ENCODE measurements at places on chromosomes 4 and X.

DNA sequence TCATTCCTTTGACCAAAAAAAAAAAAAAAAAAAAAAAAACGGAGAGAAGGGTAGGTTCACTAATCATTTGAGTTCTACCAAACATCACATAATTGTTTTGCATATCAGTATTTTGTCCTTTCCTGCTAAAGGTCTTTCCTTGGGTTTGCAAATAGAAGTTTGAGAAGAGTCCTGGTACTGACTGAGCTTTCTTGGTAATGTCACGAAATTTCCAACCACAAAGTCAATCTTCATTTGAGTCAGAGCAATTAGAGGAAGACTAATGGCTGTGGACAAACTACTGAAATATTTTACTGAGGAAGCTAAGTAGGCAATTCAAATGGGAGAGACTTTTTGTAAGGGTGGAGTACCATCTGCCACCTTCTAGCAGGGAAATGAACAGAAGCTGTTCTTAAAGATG is 21.7 kb upstream of the CD40LG start:
- DNase-seq = no peak

DNA sequence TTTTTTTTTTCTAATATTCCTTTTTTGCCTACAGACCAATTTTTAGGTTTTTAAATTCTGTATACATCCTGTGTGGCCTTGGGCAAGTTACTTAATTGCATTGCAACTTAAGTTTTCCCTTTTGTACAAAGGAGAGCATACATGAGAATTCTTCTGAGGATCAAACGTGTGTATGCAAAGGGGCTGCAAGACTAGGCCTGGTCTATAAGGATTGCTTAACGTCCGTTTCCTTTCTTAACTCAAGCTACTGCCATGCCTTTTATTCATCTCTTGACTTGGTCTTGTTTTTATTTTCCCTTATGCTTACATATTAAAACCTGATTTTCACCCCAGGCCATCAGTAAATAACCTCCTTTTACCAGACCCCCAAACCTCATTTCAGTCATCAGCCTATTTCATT is 13.6 kb downstream of the RBPJ start:
- no peak for DNase-seq

DNA sequence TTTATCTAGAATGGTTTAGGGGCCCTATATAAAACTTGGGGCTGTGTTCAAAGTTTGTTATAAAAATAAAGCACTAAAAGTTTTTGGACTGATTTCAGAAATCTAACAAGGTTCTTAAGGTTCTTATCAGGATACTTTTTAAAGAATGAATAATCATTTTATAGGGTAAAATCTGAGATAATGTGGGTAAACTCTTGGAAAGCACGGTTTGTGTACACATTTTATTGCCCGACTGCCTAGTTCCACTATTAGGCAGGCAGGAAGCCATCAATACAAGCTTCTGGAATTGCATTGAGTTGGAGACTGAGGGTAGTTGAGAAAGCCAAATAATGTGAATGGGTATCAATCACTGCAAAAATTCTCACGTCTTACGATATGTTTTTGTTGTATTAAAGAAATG is 331.0 kb upstream of the PITX2 start:
- no peak for DNase-seq

DNA sequence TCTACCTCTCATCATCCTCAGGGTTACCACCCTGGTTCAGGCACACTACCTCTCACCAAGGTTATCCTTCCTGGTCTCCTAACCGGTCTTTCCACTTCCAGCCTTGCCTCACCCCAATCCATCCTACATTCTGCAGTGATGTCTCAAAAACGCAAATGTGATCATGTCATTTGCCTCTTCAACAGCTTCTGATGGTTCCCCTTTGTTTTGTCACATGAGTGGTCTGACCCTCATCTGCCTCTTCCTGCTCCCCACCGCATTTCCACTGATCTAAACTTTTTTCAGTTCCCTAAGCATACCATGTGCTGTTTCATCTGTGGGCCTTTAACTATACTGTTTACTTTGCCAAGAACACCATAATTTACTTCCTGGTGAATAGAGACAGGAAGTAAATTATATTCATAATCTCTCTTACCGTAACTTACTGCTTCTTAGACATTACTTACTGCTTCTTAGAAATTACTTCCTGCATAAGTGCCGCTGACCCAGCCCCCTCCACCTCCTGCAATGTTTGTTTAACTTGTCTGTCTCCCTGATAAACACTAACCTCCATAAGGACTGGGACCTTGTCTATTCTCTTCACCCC is 27.1 kb upstream of the NSUN7 start:
- no peak for DNase-seq

DNA sequence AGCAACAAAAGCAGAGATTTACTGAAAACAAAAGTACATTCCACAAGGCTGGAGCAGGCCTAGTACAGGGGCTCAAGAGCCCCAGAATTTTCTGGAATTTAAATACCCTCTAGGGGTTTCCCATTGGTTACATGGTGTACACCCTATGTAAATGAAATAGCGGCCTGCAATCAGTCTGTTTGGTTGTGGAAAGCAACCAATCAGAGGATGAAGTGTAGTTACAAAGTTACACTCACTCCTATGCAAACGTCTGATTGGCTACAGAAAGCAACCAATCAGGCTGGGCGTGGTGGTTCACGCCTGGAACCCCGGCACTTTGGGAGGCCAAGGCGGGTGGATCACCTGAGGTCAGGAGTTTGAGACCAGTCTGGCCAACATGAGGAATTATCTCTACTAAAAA is 13.8 kb upstream of the TXLNG start:
- no peak for DNase-seq

GRCh38 chrX:73847100-73847499 is 284.1 kb downstream of the CHIC1 start:
- DNase-seq = no peak

GRCh38 chrX:109463784-109464183 is 18.1 kb downstream of the GUCY2F start:
- DNase-seq = no peak

- DNase-seq = peak; percentile 1
These were observed 16.9 kb upstream of the OCIAD1 start for GRCh38 chr4:48813964-48814363.

GRCh38 chrX:17161991-17162390 is 213.0 kb upstream of the NHS start:
- no peak for DNase-seq

DNA sequence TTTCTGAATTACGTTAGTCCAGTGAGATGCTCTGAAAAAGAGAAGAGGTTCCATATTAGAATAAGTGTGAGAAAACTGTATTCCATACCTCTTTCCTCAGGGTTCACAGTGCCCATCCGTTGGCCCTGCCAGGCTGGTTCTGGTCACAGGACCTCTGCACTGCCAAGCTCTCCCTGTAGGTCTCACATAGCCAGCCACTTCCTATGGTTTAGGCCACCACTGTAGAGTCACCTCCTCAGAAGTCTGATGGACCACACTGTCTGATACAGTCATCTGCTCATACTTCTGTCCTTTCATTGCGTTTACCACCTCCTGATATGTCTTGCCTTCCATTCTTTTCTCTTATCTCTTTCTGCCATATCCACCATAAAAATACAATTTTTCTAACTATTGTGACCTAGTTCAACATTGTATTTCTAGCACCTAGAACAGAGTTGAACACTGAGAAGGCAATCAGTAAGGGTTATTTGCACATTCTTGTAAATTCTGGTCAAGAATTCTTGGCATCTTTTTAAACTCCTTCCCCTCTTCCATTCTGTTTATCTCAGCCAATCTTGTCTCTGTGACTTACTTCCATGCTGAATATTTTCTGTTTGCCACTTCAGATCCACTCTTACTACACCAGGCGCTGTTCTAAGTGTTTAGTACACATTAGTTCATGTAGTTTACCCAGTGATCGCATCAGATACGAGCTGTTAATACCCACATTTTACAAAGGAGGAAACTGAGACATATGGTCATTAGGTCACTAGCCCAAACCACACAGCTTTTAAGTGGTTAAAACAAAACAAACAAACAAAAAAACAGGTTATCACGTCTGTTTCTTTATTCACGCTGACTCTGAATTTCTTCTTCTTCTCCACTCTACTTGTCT is 125.6 kb downstream of the CBR4 start:
- no peak for DNase-seq

GRCh38 chr4:126599746-126600145 is 1033.0 kb upstream of the INTU start:
- no peak for DNase-seq

- DNase-seq = no peak
These were observed 57.2 kb downstream of the ABLIM2 start for GRCh38 chr4:8101213-8102075.

DNA sequence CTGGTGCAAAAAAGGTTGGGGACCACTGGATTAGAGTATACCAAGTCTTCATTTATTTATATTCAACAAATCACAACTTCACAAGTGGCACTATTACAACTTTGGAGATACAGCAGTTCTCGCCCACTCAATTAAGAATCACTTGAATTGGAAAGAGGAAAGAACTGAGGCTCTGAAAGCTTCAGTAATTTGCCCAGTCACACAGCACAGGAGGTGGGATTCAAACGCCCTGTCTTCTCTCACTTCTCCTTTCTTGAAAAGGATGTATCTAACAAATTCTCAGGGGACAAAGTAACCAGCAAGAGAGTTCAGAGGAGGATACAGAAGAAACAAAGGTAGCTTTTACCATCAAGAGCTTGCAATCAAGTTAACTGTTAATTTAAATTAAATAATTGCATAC is 12.4 kb downstream of the SMIM14 start:
- no peak for DNase-seq

DNA sequence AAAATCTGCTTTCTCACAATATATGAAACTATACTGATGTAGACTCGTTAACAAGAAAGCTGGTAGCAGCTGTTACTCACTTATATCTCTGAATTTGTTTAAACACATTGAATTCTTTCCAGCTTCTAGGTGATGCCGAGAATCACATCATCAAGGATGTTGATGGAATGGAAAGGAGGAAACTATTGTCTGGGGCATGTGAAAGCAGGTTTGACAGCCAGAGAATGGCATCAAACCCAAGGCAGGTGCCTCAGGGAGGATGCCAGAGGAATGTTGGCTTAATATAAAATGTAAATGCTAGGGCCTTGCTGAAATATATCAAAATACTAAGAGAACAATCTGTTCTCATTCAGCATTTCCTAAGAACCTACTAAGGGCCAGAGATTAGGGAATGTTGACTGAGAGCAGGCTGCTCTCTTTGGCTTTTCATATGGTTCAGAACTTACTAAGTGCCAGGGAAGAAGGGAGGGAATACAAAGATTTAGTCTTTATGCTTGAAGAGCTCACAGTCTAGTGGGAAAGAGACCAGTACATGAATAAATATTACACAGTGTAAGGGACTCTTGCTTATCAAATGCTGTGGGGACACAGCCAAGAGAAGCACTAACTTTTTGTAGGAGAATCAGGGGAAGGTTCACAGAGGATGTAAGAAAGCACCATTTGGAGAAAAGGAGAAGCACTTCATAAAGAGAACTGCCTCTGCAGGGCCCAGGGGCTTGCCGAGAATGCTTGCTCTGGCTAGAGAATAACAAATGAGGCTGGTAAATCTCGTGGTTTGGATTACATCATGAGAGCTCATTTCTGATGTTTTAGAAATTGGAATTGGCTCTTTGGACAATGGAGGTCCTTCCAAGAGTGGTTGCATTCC is 14.7 kb downstream of the SLIT2 start:
- DNase-seq = no peak

GRCh38 chrX:153375571-153375970 is 25.6 kb downstream of the PNMA6E start:
- no peak for DNase-seq

GRCh38 chr4:80026100-80026499 is 46.9 kb downstream of the ANTXR2 start:
- no peak for DNase-seq

DNA sequence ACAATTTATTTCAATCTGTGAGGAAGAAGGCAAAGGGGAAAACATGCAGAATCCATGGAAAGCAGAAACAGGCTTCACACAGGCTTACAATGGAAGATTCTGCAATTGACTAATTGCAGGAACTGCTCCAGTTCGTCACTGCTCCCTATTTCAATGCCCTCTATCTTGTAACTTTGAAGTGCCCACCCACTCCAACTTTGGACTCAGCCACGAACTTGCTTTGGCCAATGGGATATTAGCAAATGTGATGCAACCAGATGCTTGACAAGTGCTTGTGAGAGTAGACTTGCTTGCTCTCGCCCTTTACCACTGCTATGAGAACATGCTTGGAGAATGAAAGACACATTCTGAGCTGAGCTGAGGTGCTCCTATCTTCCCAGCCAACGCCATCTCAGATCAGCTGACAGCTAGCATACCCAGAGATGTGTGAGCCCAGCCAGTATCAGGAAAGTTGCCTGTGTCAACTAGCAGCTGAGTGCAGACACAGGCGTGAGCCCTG is 105.7 kb upstream of the PTCHD1 start:
- no peak for DNase-seq

GRCh38 chr4:11724731-11725130 is 296.0 kb upstream of the HS3ST1 start:
- DNase-seq = no peak

- no peak for DNase-seq
These were observed 6.7 kb downstream of the BBS12 start for GRCh38 chr4:122739174-122739573.

GRCh38 chrX:150475461-150475860 is 93.0 kb upstream of the MTM1 start:
- DNase-seq = no peak

- no peak for DNase-seq
These were observed 435.5 kb downstream of the DTHD1 start for GRCh38 chr4:36716874-36717273.

Data from NCI-H2227 treated with DMSO at 0.1 percent for 48 hours (cell line).